ENCODE measurements at places on chromosomes 4 and X.

GRCh38 chr4:74794382-74795010 is at the start of gene BTC:
BTC (minus strand) TSS chr4:74794523; CDS start chr4:74794325, 198 bp downstream.
- no peak for DNase-seq

- DNase-seq: no peak
These were observed 326.4 kb downstream of the EVC2 start for GRCh38 chr4:5381961-5382441.

GRCh38 chrX:154401918-154402621 is 3.9 kb downstream of the RPL10 start:
- no peak for DNase-seq

DNA sequence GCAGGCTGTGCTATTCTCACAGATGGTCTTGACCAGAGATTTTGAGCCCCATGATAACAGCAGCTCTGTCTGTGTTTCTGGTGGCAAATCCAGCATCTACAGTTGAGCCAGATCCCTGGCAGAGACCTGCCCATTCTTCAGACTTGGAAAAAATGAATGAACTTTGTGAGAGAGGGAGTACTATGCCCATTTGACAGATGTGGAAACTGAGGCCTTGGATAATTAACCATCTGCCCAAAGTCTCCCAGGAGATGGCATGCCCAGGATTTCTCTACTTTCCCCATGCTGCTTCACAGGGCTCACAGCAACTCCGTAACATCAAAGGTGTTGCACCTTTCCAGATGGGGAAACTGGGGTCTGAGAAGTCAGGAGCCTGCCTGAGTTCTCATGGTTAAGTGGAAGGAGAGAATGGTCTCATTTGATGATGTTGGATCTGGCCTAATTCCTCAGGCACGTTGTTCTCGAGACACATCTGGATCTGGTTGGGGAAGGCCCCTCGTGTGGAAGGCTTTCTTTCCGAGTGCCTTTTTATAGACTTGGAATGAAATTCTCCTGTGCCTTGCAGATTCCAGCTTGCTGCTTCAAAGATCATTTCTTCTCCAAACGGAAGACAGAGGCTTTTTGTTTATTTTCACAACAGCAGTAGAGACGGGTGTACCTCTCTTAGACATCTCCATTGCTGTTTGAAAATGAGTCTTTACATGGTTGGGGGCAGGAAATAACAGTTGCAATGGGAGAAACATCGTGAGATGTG is 73.3 kb upstream of the STX18 start:
- no peak for DNase-seq

DNA sequence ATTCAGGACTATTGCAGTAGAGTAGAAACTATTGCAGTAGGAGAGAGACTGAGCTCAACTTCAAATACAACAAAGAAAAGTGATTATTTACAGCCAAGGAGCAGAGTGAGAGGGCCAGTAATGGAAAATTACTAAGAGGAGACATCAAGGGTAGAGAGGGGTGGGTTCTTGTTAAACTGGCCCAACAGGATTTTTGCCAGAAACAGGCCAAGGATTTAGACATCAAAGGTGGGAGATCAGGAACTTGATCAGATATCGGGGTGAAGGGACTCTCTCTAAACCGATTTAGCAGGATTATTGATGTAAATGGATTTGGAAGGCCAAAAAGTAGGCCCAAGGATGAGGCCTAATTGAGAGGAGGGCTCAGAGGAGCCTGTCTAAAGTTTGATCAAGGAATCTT is 64.8 kb downstream of the IRS4 start:
- DNase-seq: no peak

GRCh38 chrX:57155171-57155570 is 18.0 kb upstream of the SPIN2A start:
- DNase-seq: no peak

DNA sequence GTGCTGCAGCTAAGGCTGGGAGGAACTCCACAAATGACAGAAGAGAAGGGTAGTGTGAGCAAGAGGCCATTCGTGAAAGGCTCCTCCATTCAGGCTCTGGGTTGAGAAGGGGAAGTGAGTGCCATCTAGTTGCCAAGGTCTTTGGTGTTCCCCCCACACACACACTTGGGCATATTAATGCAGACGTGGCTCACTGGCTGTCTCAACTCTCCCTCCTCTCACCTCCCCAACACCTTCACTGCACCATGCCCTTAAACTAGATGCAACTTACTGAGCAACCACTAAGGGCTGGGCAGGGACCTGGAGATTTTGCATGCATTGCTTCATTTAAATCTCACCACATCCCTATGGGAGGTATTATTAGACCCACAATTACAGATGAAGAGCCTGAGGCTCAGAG is 8.7 kb downstream of the CLRN2 start:
- no peak for DNase-seq

DNA sequence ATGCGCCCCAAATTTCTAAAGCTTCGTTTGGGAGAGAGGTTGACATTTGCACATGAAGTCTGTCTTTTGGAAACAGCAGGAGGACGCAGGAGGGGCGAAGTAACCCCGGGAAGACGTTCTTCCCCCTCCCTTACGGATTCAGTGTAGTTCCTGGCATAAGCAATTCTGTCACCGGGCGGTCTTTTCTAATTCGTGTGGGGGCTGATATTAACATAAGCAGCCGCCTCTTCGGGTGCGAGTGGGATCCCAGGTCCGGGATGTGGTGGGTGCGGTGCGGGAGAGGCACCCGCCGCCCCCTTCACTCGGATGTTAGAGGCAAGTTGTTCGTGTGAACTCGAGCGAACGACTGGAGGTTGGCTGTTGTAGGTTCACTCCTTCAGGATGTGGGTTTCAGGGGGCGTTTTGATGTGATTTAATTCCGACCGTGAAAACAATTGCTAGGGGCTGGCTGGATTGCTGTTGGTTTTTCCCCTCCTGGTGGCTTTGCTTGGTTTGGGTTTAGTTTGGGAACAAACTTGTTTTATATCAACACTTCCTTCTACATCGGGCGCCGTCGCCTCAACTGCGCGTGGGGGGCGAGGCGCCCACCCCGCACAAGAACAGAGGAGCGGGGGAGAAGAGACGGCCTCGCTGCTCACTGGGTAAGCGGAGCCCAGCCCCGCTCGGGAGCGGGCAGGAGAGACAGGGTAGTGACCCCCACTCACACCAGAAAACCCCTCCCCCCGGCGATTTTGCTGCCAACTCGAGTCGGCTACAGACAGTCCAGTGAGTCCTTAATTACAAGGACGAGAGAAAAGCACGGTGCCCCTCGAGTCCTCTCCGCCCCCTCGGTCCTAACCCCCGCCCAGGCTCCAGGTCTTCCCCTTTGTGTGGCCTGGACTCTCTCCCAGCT is 2.9 kb upstream of the LEF1 start:
- no peak for DNase-seq

- DNase-seq: no peak
These were observed at the start of gene SFRP2 for GRCh38 chr4:153788413-153789276. SFRP2 (minus strand) TSS chr4:153789083; CDS start chr4:153788835, 248 bp downstream.

- DNase-seq: no peak
These were observed 18.4 kb downstream of the MSMO1 start for GRCh38 chr4:165345666-165346417.

- DNase-seq: no peak
These were observed 109.5 kb downstream of the CPZ start for GRCh38 chr4:8702020-8702495.

GRCh38 chrX:12984603-12985319 is 9.9 kb downstream of the TMSB4X start:
- no peak for DNase-seq

DNA sequence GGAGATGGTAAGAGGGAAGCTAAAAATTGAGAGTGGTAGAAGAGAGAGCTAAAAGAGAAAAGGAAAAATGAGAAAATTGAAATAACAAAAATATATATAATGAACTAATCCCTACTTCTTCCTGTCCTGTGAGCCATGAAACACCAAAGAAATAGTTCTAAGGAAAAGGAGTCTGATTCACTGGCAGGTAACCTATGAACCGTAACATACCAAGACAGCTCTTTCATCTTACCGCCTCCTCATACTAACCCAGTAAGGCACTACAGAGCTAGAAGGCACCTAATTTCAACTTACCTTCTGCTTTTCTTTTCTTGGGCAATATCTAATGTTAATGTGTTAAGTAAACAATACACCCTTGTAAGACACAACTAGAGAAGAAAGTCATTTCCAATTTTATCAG is 297.7 kb upstream of the DIAPH2 start:
- no peak for DNase-seq

DNA sequence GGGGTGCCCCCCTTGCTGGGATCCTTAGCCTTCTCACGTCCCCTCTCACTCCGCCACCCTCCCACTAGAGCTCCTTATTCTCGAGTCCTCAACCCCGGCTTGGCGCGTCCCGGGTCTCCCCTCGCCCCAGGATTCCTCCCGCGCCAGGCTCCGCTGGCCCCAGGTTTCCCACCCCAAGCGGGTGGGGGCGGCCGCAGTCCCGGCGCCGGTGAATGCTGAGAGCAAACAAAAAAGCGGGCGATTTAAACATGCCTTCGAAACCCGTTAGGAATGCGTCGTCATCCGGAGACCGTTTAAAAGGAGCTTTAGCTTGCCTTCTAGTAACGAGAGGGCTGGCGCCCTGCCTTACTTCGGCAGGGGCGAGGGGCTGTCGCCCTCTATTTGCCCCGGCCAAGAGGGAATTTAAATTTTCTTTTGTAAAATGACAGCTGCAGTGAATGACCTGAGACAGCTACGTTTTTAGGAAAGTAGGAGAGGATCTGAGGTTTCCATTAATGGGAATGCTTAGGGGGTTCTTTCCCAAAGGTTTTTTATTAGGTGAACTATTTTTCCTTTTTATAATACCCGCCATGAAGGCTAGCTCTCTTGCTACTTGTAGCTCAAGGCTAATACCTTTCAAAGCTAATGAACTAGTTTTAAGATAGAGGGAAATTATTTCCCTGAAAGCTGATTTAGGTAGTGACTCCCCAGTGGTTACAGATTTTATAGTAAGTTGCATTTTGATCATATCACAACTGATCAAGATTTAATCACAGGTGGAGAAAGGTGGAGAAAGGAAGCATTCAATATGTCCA is 3.1 kb downstream of the JADE1 start:
- DNase-seq: peak; percentile 15

DNA sequence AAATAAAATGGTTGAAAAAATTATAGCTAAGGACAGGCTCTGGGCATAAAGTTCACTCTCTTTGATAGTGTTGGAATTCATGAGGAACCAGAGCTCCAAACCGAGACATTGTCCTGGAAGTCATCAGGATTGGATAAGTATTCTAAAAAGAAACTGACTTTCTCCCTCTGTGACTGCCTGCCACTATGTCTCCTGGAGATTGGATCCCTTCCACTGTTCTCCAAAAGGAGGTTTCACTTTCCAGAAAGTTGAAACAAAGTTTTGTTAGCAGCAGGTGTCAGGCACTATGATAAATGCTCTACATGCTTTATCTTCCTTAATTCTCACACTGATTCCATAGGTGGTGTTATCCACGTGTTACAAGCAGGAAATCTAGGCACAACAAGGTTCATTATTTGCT is 16.8 kb downstream of the BANK1 start:
- DNase-seq: no peak

DNA sequence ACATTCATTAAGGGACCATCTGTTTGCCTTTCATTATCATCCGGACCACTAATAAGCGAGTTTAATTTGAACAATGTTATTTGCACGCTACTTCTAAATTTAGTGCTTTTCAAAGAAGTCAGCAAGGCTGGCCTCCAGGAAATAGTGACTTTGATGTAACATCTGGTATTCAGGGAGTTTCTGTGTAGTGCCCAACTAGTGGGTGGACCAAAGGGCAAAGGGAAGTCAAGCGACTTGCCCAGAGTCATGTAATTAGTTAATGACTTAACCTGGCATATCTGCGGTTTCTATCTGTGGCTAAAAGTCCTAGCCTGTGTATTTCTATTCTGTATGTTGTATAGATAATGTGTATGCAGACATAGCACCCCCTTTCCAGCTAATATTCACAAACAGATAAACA is 56.3 kb upstream of the LCORL start:
- DNase-seq: no peak

- DNase-seq: no peak
These were observed 492 bp upstream of the SLIT2 start for GRCh38 chr4:20251031-20251795.

- DNase-seq: no peak
These were observed 337.9 kb downstream of the CAMK2D start for GRCh38 chr4:113423631-113424030.

DNA sequence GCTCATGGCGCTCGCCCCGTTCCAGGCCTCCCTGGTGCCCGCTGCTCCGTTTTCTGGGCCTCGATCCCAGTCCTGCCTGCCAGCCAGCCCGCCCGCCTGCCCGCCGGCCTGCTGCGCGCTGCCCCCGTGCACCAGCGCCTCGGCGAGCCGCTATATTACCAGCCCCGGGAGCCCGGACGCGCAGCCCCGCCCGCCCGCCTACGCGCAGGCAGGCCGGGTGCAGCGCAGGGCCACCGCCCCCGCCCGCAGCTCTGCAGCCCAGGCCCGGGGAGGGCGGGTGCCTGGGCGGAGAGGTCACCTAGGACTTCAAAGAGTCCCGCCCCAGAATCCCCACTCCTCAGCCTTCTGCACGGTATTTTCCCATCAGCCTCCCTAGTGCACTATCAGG is at the start of gene MAOB:
MAOB (minus strand) TSS at position 157 of the 388 bp plus-strand sequence; CDS start at position 6, 151 bp downstream.
- no peak for DNase-seq

DNA sequence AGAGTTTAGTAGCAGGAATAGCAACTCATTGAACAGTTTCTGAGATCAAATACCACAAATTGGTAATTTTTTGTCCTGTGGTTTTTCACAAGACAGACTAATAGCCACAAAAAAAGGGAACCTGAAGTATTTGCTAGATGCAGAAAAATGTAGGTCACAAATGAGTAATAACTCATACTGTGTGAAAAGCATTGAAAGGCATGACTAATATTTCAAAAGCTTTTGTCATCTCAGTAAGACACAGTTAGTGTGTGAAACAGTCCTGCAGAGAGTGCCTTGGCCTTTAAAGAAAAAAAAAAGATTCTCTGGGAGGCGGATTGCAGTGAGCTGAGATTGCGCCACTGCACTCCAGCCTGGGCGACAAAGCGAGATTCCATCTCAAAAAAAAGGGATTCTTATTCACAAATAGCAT is 31.4 kb upstream of the SLC25A31 start:
- no peak for DNase-seq

DNA sequence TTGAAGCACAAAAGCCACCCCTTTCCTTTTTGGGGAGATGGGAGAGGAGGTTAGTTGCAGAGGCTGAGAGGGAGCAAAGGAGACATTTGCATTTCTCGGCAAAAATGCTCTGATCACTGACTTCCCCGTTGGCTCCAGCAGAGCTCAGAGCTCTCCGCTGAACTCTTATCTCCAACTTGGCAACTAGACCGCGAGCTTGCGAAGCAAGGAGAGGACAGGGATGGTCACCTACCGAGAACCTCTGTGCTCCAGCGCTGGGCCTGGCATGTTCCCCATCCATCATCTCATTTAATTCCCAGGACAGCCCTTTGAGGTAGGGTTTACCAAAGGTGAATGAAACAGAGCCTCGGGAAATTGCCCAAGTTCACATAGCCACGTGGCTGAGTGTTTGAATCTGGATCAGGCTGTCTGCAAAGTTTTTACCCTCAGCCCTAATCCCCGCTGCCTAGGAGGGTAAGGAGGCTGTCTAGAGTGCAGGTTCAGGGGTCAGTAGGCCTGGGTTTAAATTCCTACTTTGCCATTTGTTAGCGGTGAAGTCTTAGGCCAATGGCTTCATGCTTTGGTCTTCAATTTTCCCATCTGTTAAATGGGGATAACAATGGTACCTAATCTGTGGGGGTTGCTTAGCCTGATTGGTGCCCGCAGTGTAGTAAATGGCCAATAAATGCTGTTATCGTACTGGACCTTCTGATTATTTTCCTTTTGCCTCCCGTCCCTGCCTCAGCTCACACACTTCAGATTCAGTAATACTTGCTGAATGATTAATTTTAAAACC is 3.8 kb upstream of the CITED1 start:
- no peak for DNase-seq
